ENCODE measurements at places on chromosomes 6 and 20.

- DNase-seq, result no peak
Measured at GRCh38 chr6:3267162-3267561, 8.4 kb downstream of the PSMG4 start.

GRCh38 chr20:10075606-10076005 is 40.8 kb downstream of the ANKEF1 start:
- DNase-seq, result no peak

GRCh38 chr6:109298605-109299264 is 83.5 kb downstream of the CD164 start:
- DNase-seq, result no peak

DNA sequence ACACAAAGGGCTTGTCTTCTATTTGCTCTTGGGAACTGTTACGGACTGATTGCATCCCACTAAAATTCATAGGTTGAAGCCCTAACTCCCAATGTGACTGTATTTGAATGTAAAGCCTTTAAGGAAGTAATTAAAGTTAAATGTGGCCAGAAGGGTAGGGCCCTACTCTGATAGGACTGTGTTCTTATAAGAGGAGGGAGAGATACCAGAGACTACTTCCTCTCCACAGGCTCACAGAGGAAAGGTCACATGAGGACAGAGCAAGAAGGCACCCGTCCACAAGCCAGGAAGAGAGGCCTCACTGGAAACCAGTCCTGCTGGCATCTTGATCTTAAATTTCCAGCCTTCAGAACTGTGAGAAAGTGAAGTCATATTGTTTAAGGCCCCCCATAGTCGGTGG is 211.9 kb downstream of the CDH26 start:
- DNase-seq, result no peak

DNA sequence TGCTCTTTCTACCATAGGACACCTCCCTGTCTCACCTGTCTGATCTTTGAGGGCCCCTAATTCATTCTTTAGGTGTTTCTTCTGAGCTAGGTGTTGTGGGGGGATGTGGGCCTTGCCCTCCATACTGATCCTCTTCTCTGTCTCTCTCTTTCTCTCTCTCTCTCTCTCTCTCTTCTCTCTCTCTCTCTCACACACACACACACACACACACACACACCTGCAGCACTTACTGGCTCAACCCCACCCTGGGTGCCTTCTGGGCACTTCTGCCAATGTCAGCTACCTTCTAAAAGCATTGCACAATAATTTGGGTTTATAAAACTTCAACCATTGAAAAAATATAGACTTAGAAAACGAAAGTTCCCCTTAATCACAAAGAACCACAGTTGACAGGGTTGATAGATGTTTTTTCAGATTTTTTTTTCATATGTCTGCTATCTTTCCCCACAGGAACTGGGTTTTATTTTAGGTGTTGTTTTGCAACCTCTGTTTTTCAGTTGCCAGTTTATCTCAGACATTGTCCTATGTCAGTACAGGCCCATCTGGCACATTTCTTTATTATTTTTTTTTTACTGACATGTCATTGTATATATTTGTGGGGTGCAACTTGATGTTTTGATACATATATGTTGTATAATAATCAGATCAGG is 28.1 kb downstream of the PKIG start:
- no peak for DNase-seq

DNA sequence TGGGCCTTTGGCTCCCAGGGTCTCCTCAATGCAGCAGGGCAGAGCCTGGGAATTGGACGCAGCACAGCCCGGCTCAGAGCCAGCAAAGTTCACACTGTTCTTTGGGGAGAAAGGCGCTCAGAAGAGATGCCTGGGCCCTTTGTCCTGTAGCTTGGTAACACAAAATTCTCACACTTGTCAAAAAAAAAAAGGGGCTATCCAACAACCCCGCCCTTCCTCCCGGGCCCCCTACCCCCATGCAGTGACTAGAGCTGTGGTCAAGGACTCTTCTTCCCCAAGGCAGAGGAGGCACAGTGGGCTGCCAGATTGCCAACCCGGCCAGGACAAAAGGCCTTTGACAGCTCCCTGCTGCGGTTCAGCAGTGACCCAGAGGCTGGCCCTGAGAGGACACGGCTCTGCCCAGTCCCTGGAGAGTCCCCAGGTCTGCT is 2.0 kb downstream of the NKAIN4 start:
- DNase-seq, result no peak

DNA sequence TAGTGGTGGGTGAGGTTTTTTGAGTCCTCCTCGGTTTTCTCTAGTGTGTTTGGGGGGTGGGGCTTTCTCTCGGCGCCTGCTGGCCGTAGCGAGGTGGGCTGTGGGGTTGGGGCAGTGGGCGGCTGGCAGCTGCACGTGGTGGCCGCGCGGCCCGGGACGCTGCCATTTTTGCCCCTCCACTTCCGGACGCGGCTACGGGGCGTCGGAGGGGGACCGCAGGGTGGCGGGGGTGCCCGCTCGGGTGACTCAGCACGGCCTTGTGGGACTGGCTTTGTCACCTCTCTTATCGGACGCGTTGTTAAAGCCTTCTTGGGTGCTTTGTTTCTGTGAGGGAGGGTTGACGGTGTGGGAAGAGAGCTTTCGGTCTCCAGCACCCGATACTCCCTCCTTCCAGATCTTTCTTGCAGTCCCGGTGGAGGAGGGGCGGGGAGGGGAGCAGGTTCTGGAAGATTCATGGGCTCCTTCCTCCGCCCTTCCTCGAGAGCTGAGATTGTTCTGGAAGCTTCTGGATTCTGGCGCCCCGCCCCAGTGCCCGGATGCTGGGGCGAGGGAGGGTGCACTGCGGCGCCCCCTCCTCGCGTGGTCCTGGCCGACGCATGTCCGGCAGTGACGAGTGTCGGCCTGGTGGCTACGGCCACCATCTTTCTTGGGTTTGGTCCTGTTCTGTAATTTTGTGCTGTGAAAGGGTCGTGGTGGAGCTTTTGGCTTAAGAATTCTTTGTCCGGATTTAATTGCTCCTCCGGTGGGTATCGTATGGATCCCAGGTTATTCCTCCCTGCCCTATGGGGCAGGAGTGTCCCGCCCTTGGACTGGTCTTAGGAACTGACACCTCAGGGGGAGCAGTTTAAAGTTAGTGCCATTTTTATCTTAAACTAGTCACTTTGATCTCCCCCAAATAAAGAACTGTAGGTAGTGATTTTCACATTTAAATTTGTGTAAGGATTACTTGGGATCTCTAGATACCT is 719 bp downstream of the HSP90AB1 start:
- DNase-seq, result peak; percentile 89

DNA sequence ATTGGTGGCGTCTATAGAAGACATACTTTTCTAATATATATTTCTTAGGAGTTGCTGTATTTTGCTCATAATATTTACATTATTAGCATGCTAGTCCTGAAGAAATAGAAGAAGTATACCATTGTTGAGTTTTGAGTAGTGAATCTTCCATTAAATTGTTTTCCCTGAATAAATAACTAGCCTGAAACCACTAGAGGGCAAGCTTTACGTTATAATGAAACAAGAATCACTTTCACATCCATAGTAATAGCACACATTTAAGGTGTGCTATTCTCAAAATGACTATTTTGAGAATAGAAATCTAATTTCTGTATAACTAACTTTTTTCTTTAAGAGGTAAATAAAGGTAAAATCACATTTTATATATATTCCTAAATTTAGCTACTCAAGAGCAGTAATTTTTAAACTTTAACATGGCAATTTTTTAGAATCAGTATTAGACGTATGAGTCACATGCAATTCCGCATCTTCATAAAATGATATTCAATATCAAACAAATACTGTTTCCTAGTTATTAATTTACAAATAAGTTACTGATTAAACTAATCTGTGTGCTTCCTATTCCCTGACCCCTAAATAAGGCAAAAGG is 213.2 kb upstream of the MANEA start:
- no peak for DNase-seq

DNA sequence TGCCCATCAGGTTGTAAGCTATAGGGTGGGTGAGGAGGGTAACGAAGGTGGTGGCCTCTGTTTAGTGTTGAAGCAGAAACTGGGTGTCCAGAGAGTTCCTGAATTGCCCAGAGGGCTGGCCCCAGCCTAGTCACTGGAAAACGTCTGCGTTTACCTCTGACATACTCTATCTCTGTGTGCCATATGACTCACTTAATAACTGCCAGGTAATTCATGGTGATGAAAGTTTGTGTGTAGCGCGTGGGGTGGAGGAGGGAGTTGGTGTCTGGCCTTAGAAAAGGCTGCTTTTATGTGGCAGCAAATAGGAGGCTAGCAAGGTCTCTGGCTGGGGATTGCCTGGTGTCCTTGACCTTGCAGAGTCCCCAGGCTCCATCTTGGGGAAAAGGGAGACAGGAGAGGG is 47.3 kb downstream of the SLC35D3 start:
- no peak for DNase-seq

GRCh38 chr6:150766201-150766997 is 99.1 kb upstream of the MTHFD1L start:
- DNase-seq, result no peak

GRCh38 chr6:113672491-113673149 is 184.5 kb upstream of the MARCKS start:
- no peak for DNase-seq

GRCh38 chr6:168239044-168239773 is 80.4 kb downstream of the DACT2 start:
- no peak for DNase-seq

GRCh38 chr6:15685619-15686018 is 22.8 kb upstream of the DTNBP1 start:
- DNase-seq, result no peak

Data from stimulated activated CD8-positive, alpha-beta memory T cell treated with anti-CD3 and anti-CD28 coated beads, Interleukin-15, amount 100 ng/mL, for 4 hours (primary cell).